Right cardiac atrium (tissue), 5 donors: ENCODE measurements at places on chromosomes 12 and 14. TPM values are rescaled to one million over a fixed set of nuclear protein-coding genes. Genes with fewer than 3 reads are reported as not detected.

GRCh38 chr12:124509300-124509675 lies 58.1 kb downstream of the NCOR2 start:
- no peak for DNase-seq

DNA sequence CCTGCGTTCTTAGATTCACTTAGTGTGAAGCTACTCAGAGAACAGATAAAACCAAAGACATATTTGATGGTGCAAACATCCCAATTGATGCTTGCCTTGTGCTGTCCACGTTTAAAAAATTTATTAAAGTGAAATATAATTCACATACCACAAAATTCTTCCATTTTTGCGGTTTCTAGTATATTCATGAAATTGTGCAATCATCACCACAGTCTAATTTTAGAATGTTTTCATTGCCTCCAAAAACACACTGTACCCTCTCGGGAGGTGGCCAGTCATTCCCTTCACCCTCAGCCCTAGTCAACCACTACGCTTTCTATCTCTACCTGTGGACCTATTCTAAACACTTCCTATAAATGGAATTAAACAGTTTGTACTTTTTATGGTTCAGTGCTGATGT lies 1109.2 kb downstream of the FLRT2 start:
- DNase-seq, result no peak

- no peak for DNase-seq
Measured at GRCh38 chr14:74077401-74077800, 6.9 kb downstream of the ALDH6A1 start.

- DNase-seq, result no peak
Measured at GRCh38 chr12:48118284-48118871, 786 bp upstream of the PFKM start.

GRCh38 chr12:116153113-116153512 lies 124.4 kb downstream of the MED13L start:
- no peak for DNase-seq

DNA sequence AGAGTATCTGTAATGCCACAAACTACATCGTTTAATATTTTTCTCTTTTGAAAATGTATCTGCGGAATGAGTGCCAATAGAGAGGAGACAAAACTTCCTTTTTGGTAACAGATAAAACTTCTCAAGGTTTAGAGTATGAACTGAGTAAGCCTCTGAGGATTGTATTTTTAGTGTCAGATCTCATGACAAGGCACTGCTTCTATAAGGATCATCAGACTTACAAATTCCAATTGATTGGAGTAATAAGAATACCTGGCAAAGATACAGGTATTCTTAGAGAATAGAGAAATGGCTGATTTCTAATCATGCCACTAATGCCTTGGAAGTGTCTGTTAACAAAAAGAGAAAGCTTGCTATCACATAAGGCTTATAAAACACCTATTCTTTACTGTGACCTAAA lies 45.3 kb downstream of the SLC35F4 start:
- DNase-seq, result no peak

- DNase-seq, result no peak
Measured at GRCh38 chr12:10562306-10562933, 51.0 kb downstream of the MAGOHB start.

GRCh38 chr12:1741154-1741949 lies 50.5 kb downstream of the ADIPOR2 start:
- no peak for DNase-seq

GRCh38 chr12:132479938-132480622 lies 9.9 kb upstream of the FBRSL1 start:
- DNase-seq, result peak; percentile 7

- DNase-seq, result no peak
Measured at GRCh38 chr12:89475203-89475990, 49.2 kb downstream of the GALNT4 start.

- DNase-seq, result no peak
Measured at GRCh38 chr12:22322091-22322490, 12.4 kb downstream of the ST8SIA1 start.

GRCh38 chr12:44875954-44876543 lies at the start of gene NELL2:
TSS of gene NELL2 (minus strand) at chr12:44876315. CDS start at chr12:44875869, 446 bp downstream.
- DNase-seq, result peak; percentile 39

The PLCZ1 gene
- 0.34 TPM for polyA plus RNA-seq

The FGF6 gene
- not detected for polyA plus RNA-seq

The FAM90A1 gene
- polyA plus RNA-seq, result 0.07 TPM

The UNC79 gene
- 0.16 TPM for polyA plus RNA-seq

The NEUROD4 gene
- not detected for polyA plus RNA-seq

The SDSL gene
- polyA plus RNA-seq, result 8.0 TPM
